ENCODE measurements at places on chromosomes 7 and 10. TPM values are rescaled to one million over a fixed set of nuclear protein-coding genes. Genes with fewer than 3 reads are reported as not detected.

DNA sequence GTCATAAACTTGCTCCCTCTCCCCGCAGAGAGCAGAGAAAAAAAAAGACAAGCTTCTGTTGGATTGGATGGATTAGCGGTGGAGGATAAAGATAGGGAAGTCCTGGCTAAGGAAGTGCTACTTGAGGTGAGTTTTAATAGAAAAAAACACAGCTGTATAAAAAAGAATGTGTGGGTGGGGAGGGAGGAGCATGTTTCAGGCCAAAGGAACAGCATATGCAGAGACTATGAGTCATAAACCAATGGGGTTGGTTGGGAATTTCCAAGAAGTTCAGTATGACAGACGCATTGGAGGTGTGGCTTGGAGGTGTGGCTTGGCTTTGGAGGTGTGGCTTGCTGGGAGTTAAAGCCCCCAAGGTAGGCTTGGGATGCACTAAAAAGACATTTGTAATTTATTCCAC lies 103.0 kb upstream of the LSM8 start:
- no peaks in the 10 kb centered on the region for H3K27me3 ChIP-seq
- DNase-seq, result no peak
- H3K36me3 ChIP-seq, result no peaks in the 10 kb centered on the region
- H3K4me1 ChIP-seq, result no peaks in the 10 kb centered on the region
- H3K27ac ChIP-seq, result no peak overlapping the region

DNA sequence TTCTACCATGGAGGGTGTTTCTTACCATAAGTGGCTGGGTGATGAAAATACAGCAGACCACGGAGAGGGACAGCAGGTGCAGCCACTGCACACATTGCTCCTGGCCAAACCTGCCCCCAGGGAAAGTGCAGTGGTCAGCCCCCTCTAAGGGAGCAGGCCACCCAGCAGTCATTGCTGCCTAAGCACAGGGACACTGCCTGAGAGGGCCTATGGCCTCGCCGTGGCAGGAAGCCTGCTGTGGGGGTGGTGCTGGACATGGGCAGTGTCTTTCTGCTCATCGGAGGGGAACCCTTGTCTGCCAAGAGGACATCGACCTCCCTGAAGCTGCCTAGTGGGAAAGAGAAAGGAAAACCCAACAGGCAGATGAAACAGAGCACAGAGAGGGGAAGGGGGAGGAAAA lies 118.3 kb downstream of the PKD1L1 start:
- no peaks in the 10 kb centered on the region for H3K27me3 ChIP-seq
- no peaks in the 10 kb centered on the region for H3K36me3 ChIP-seq
- no peak overlapping the region for H3K27ac ChIP-seq
- no peak for DNase-seq

- peak; percentile 77 for DNase-seq
- H3K36me3 ChIP-seq, result no peaks in the 10 kb centered on the region
- H3K27me3 ChIP-seq, result no peaks in the 10 kb centered on the region
- H3K4me3 ChIP-seq, result no peak overlapping the region
Observed at GRCh38 chr7:2886900-2887299, 42.8 kb upstream of the GNA12 start.

DNA sequence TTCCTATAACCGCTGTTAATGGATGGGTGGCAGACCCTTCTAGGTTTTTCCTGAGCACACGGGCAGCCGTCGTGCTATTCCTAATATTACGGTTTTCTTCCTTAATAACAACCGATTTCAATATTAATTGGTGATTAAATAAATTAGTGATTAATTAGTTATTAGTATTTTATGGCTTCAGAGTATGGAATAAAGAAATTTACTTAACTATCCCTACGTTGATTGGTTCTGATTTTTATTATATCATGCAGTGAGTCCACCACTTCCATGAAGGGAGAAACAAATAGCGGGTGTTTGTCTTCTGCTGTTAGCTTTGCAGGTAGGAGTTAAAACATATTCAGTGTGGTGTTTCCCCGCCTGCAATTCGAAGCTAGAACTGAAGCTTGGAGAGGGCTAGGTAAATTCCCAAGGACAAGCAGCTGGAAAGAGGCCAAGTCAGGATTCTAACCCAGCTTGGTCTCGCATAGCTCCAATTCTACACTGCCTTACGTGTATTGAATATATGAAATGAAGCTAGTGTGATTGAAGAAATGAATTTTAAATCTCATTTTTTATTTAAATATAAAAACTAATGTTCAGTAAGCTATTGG lies 928 bp upstream of the CSTF2T start:
- H3K27me3 ChIP-seq, result no peaks in the 10 kb centered on the region
- H3K27ac ChIP-seq, result peak overlapping the region; percentile 91
- peak overlapping the region; percentile 53 for H3K4me3 ChIP-seq
- DNase-seq, result peak; percentile 28

DNA sequence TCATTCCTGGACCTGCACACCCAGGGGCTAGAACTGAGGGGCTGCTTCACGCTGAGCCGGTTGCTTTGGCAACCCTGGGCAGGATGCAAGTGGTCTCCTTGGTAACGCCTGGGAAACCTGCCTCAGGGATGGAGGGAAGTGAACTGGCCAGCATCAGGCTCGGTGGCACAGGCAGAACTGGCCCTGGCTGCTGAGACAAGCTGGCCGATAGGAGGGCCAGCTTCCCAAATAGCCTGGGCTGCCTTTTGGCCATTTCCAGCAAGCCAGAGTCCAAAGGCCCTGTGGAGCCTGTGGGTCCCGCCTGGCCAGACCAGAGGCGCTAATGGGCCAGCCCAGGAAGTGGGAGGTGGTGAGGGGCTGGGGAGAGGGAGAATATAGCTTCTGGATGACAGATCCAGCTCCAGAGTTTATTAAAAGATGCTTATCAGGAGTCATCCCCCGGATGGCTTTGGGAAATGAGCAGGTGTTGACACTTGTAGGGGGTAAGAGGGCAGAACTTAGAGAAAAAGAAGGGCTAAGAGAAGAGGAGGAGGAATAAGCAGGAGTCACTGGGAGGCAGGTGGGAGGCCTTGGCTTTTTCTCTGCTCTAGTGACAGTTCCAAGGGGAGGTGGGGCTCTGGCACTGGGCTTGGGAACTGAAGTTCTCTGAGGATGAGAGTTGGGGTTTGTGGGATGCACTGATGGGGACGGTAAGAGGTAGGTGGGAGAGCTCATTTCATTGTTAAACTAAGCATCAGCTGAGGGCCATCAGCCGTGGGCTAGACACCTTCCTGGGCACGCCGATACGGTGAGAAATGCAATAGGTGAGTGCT lies 9.6 kb downstream of the NEURL1 start:
- H3K4me1 ChIP-seq, result peaks cover 44% of the 10 kb centered on the region
- no peaks in the 10 kb centered on the region for H3K27me3 ChIP-seq
- no peak for DNase-seq
- H3K4me3 ChIP-seq, result no peak overlapping the region

CXCL12 gene
- polyA plus RNA-seq, result 32.4 TPM

RSBN1L gene
- 8.3 TPM for polyA plus RNA-seq

TRA2A gene
- polyA plus RNA-seq, result 35.4 TPM

LOXL4 gene
- 0.27 TPM for polyA plus RNA-seq

C10orf67 gene
- 0.10 TPM for polyA plus RNA-seq

ZNF212 gene
- 15.3 TPM for polyA plus RNA-seq
